ENCODE measurements at places on chromosomes 2 and 18.

DNA sequence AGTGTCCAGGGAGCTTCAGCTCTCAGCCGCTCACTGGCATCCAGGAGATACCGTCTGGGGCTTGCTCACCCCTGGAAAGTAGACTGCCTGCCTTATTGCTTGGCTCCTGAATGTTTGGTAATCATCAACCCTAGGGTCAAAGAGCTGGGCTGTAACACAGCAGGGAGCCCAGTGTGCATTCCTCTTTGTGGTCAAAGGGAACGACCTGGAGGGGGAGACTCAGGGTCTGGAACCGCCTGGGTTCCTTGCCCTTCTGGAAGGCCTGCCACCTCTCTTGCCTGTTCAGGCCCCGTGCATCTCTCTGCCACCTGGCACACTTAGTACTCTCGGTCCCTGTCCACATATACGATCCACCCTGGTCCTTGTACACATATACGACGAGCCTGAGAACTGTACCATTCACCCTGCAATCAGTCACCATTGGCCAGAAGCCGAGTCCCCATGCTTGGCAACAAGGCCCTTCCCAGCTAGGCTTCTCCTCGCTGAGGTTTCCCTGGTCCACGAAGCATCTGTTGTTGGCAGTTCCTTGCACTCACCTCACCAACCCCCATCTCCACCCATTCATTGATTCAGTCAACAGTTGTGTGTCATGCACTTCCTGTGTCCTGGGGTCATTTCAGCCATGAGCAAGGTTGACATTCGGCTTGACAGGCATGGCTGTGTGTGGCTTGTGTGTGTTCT lies at the start of gene NAT8:
Gene NAT8 (minus strand): TSS at position 85 of the 681 bp plus-strand sequence. CDS start 794 bp downstream, outside the sequence.
- DNase-seq, result no peak

DNA sequence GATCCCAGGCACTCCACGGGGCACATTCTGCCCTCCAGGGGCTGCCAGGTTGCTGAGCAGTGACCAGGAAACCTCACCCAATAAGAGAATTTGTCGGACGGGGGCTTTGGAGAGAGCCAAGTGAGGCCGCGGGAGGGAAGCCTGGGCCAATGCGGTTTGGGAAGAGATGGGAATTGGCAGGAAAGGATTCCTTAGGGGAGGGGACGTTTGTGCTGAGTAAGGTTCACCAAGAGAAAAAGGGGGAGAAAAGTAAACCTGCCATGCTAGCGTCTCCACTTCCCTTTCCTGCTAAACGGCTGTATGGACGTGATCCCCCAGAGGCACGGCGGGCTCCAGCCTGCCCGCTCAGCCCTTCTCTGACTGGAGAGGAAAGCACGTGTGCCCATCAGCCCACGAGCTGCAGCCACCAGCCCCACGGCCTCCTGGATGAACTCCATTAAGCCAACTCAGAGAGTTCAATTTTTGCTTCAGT lies 194.4 kb upstream of the ID2 start:
- no peak for DNase-seq

- DNase-seq, result no peak
These were observed 19.1 kb downstream of the SMAD4 start for GRCh38 chr18:51049137-51049536.

GRCh38 chr2:3468296-3468988 lies 50.9 kb downstream of the ADI1 start:
- no peak for DNase-seq

GRCh38 chr18:10661317-10661716 lies 135.5 kb downstream of the NAPG start:
- no peak for DNase-seq
